Lower lobe of right lung (tissue), 2 donors: ENCODE measurements at places on chromosomes 7 and 10. TPM values are rescaled to one million over a fixed set of nuclear protein-coding genes. Genes with fewer than 3 reads are reported as not detected.
A peak's percentile ranks its signal among the peaks of the same experiment; 100 is the strongest.

- H3K27ac ChIP-seq = no peak overlapping the region
- H3K4me1 ChIP-seq = peaks cover 12% of the 10 kb centered on the region
- no peaks in the 10 kb centered on the region for H3K36me3 ChIP-seq
- no peaks in the 10 kb centered on the region for H3K27me3 ChIP-seq
- no peak for DNase-seq
Observed at GRCh38 chr10:14884082-14884481, 5.4 kb downstream of the SUV39H2 start.

GRCh38 chr7:95840953-95841950, 68.9 kb downstream of the DYNC1I1 start:
- H3K4me1 ChIP-seq = no peaks in the 10 kb centered on the region
- H3K27me3 ChIP-seq = no peaks in the 10 kb centered on the region
- no peak overlapping the region for H3K27ac ChIP-seq
- DNase-seq = no peak
- H3K4me3 ChIP-seq = no peak overlapping the region

The WDFY4 gene
- total RNA-seq = 44.4 TPM

The KLF14 gene
- not detected for total RNA-seq

The JCAD gene
- 101 TPM for total RNA-seq

DNA sequence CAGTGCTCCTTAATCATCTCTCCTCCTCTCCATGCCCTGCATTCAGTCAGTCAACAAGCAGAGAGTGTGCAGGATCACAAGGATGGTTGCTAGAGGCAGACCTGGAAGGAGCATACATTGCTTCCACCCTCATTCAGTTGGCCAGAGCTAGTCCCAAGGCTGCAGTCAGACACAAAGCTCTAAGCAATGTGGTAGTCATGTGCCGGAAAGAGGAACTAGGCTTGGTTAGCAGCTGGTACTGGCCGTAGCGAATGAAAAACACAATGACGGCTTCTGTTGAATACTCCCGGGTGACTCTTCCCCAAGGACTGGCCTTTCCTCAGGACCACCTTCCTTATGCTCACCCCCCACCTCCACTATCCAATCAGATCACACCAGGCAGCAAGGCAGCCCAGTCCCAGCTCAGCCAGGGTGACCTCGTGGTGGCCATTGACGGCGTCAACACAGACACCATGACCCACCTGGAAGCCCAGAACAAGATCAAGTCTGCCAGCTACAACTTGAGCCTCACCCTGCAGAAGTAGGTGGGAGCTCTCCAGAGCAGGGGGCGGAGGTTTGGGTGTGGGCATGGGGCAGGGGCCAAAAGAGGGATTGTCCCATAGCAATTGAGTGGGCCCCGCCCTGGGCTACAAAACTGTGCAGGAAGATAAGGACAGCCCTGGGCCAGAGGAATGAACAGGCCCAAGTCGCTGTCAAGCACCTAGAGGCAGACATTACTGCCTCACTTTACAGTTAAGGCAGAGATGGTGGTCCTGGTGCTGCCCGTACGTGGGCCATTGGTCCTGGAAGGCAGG, 10.9 kb downstream of the LDB3 start:
- DNase-seq = no peak
- H3K27me3 ChIP-seq = peaks cover 6% of the 10 kb centered on the region
- no peak overlapping the region for H3K27ac ChIP-seq
- H3K36me3 ChIP-seq = no peaks in the 10 kb centered on the region

DNA sequence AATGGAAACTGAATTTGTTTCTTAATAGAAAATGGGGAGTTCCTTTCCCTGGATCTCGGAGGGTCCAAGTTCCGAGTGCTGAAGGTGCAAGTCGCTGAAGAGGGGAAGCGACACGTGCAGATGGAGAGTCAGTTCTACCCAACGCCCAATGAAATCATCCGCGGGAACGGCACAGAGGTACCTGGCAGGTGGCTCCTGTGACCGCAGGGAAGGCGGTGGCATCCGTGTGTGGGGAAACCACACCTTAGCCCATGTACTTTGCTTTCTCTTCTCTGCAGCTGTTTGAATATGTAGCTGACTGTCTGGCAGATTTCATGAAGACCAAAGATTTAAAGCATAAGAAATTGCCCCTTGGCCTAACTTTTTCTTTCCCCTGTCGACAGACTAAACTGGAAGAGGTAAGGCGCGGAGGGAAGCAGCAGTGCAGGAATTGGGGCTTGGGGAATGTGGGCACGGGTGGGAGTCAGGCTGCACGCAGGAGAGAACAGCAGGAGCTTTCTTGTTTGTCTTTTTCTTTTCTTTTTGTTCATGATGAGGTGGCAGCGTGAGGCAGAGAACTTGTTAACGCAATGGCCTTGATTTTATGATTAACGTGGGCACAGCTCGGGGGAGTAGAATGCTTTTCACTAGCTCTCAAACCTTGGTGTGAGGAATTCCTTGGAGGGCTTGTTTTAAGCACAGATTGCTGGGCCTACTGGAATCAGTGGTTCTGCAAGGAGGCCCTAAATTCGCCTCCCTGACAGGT, 12.8 kb downstream of the HKDC1 start:
- no peaks in the 10 kb centered on the region for H3K27me3 ChIP-seq
- H3K36me3 ChIP-seq = no peaks in the 10 kb centered on the region
- no peak overlapping the region for H3K4me3 ChIP-seq
- peaks cover 12% of the 10 kb centered on the region for H3K4me1 ChIP-seq

The SLC13A4 gene
- 0.27 TPM for total RNA-seq

- H3K4me3 ChIP-seq = no peak overlapping the region
- no peak overlapping the region for H3K27ac ChIP-seq
- H3K27me3 ChIP-seq = no peaks in the 10 kb centered on the region
- H3K4me1 ChIP-seq = no peaks in the 10 kb centered on the region
Observed at GRCh38 chr10:122189185-122189584, 81.9 kb upstream of the BTBD16 start.

- H3K36me3 ChIP-seq = no peaks in the 10 kb centered on the region
- no peak overlapping the region for H3K27ac ChIP-seq
- DNase-seq = no peak
- H3K27me3 ChIP-seq = no peaks in the 10 kb centered on the region
- peak overlapping the region; percentile 37 for H3K4me3 ChIP-seq
- peaks cover 14% of the 10 kb centered on the region for H3K4me1 ChIP-seq
Observed at GRCh38 chr10:112532189-112532588, 85.2 kb downstream of the VTI1A start.

DNA sequence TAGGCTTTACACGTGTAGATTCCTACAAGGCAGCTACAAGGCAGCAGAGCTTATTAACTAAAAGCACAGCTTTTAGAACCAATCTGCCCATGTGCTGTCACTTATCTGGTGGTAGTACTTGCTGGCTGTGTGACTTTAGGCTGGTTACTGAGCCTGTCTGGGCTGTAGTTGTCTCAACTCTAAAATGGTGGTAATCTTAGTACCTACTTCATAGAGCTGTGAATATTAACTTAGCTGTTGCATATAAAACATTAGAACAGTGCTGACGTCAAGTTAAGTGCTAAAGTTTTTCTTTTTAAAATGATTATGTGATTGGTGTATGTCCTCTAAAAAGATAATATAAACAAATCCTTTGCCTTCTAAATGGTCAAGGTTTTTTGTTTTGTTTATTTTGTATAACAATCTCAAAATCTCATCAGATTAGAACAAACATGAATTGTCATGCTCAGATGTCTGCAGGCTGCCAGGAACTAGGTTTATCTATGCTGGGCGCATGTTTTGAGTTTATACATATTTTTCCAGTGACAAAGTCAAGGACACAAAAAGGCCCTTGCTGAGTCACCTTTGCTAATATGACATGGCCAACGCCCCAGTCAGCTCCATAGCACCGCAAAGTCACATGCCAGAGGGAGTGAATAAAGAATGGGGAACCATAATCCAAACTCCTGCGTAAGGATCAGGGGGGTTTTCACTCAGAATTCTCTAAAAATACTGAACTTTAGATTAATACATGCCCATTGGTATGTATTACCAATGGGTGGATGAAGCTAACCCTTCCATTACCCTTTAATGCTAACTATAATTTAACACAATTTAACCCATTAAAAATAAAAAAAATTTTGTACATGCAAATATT, 39.8 kb upstream of the ARL4A start:
- H3K27ac ChIP-seq = no peak overlapping the region
- DNase-seq = no peak
- H3K4me3 ChIP-seq = no peak overlapping the region
- H3K36me3 ChIP-seq = no peaks in the 10 kb centered on the region
- no peaks in the 10 kb centered on the region for H3K4me1 ChIP-seq

GRCh38 chr7:68715907-68716306, 882.4 kb upstream of the AUTS2 start:
- no peak overlapping the region for H3K27ac ChIP-seq
- H3K4me3 ChIP-seq = no peak overlapping the region
- no peaks in the 10 kb centered on the region for H3K36me3 ChIP-seq
- no peaks in the 10 kb centered on the region for H3K4me1 ChIP-seq
- no peak for DNase-seq

The SPDYE11 gene
- not detected for total RNA-seq

DNA sequence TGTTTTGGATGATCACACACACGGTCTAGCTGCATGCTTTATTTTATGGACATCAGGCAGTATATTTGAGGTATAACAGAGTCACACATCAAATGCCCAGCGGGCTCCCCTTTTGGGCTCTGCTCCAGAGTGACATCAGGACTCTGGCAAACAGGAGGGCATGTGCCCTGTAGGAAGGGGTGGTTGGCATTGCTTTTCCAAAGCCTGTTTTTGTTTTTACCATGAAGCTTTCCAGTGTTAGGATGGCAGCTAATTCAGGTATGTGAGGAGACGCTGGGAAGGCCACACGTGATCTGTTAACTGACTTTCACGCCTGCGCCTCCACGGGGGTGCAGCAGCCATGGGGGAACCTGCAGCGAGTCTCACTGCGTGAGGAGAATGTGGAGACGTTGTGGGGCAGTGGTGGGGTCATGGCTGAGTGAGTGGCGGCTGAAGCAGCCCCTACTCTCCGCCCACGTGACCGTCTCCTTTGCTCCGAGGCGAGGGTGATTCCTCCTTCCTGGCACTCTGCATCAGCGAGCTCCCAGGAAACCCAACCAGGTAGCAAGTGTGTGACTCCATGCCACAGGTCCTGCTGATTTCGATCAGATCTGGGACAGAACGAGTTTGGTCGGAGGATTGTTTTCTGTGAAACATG, 117.7 kb downstream of the ANKRD61 start:
- no peak for DNase-seq
- no peak overlapping the region for H3K4me3 ChIP-seq
- peaks cover 100% of the 10 kb centered on the region for H3K36me3 ChIP-seq

The DYDC2 gene
- total RNA-seq = 4.2 TPM

DNA sequence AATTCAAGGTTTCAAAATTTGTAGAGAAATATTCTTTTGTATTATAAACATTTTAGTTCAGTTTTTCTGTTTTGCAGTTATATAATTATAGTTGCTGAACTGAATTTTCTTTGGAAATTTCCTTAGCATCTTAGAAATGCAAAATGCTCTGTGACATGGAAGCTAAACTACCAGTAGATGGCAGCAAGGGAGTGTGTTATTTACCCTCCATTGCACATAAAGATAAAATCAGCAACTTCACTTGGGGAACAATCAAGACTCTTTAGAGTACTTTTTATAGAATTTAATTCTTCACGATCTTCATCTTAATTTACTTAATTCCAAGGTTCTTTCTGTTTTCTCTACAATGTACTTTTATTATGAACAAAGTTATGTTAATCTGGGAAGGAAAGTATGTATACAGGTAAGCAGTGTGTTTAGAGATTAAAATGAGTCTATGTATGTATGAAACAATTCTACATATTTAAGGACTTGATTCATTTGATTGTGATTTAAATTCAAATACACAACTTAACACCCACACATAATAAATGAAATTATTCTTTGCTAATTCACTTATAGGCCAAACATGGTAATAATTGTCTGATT, 404.2 kb downstream of the THSD7A start:
- no peaks in the 10 kb centered on the region for H3K4me1 ChIP-seq
- DNase-seq = no peak
- H3K27me3 ChIP-seq = no peaks in the 10 kb centered on the region
- H3K4me3 ChIP-seq = no peak overlapping the region

- no peak for DNase-seq
- H3K4me1 ChIP-seq = peaks cover 7% of the 10 kb centered on the region
- no peak overlapping the region for H3K4me3 ChIP-seq
- no peaks in the 10 kb centered on the region for H3K27me3 ChIP-seq
Observed at GRCh38 chr10:11511321-11511720, 100.1 kb downstream of the USP6NL start.

DNA sequence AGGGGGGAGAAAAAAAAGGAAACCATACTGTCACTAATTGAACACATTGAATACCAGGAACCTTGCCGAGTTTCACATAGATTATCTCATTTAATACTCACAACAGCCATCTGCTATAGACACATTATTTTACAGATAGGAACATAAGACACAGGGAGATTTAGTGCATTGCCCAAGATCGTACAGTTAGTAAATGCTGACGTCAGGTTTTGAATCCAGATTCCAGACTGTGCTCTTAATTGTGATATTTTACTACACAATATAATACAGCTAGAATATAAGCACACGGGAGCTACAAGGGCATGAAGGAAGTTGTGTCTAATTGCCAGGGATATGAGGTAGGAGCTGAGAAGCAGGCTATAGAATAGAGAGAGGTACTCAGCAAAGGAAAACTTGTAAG, 93.9 kb upstream of the MINDY3 start:
- no peak overlapping the region for H3K4me3 ChIP-seq
- no peak overlapping the region for H3K27ac ChIP-seq
- no peak for DNase-seq

DNA sequence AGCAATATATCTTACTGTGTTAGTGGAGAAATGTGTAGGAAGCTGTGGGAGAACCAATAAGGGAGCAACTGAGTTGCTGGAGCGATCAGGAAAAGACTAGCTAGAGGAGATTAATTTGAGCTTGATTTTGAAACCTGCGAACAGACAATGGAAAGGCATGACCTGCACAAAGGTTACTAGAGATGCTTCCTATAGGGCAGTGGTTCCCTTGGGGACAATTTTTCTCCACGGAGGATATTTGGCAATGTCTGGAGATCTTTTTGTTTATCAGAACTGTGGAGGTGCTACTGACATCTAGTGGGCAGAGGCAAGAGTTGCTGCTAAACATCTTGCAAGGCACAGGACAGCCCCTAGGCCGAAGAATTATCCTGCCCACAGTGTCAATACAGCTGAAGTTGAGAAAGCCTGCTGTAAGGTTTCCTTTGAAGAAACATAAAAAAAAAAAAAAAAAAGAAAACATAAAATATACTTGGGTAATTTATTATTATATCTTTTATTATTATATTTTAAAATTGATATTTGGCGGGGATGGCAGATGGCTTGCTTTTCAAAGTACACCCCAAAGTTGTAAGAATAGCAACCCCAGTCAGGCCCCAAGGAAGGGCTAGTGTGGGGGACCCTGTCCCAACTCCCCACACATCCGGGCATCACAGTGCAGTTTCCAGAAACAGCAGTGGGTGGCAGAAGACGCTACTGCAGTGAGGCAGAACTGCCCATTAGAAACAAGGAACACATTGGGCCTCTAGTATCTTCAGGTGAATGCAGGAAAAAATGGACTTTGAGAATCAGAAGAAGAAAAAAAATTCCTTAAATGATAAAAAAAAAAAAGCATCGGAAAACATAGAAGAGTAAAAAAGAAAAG, 481.6 kb downstream of the SH2D4B start:
- H3K4me1 ChIP-seq = no peaks in the 10 kb centered on the region
- H3K36me3 ChIP-seq = no peaks in the 10 kb centered on the region
- no peak overlapping the region for H3K4me3 ChIP-seq
- H3K27ac ChIP-seq = no peak overlapping the region
- no peaks in the 10 kb centered on the region for H3K27me3 ChIP-seq
- no peak for DNase-seq

The EN2 gene
- not detected for total RNA-seq

- no peak for DNase-seq
- no peak overlapping the region for H3K4me3 ChIP-seq
- H3K27me3 ChIP-seq = no peaks in the 10 kb centered on the region
- H3K36me3 ChIP-seq = peaks cover 15% of the 10 kb centered on the region
Observed at GRCh38 chr10:74675484-74675883, 150.9 kb upstream of the KAT6B start.
